ENCODE measurements at places on chromosomes 7 and 10.

- peak; percentile 20 for DNase-seq
These were observed at the start of gene SEMA3A for GRCh38 chr7:84194484-84195271. Gene SEMA3A (minus strand): TSS chr7:84194789. CDS start chr7:84194586, 203 bp downstream.

DNA sequence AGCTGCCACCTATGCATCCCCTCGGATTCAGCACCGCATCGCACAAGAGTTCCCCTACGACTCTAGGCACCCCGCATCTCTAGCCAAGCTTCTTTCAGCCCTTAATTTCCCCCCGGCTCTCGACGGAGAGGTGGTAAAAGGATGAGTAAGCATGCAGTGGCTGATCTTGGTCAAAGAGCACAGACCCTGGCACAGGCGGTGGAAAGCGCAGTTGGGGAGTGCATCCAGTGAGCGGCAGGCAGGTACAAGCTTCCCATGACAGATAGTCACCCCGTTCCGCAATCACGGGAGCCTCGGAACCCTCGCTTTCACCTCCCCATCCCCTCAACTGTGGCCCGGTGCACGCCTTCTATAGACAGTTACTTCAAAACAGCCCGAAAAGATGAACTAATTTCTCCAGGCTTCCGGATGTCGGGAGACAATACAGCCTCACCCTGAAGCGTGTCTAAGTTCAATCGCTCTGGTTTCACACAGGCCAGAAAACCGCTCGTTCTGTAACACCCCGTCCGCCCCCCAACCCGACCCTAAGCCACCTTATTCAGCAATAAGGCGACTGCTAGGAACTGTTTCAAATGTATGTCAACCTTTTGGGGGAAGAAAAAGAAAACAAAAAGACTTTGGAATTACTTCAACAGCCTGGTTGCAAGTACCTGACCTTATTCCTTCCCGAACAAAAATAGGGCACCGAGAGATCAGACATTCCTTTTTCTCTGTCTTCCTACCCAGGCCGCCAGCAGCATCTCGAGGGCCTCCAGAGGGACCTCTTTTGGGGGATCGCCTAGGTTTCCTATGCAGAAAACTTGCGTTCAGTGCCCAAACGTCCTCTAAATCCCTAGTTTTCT is 1.4 kb downstream of the RHEB start:
- no peak for DNase-seq

GRCh38 chr7:94087664-94088352 is 83.7 kb upstream of the BET1 start:
- DNase-seq: peak; percentile 39

GRCh38 chr7:129607471-129608120 is 3.9 kb upstream of the NRF1 start:
- DNase-seq: peak; percentile 27

DNA sequence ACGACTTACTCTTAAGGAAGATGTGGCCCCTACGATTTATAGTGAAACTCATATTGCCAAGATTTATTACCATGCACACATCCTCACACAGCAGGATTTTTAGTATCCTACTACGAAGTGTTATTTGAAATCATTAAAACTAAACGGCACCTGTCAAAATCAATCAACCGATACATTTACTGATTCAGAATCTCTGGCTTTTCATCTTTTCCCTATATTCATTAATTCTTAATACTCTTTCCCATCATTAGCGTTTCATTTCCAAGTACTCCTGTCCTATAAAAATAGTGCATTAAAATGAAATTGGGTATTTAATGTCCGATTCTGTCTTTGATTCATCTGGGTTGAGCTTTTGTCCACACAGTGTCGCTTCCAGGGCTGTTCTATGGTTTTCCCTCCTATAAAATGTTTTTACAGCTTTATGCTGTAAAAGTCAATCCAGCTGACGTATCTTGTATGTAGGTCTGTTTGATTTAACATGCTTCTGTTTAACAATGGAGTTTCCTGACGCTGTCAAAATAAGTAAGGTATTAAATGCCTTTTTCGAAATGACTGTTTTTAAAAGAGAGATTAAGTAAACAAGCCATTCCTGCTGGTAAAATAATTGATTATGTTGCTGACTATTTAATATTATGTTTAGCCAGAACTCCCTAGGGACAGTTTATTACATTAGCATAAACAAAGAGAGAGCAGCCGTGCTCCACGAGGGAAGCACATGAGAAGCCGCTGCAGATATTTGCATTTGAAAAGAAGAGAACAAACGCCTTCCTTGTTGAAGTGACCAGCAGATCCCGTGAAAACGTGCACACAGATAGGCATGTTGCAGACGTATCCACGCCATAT is 22.3 kb upstream of the SFMBT2 start:
- peak; percentile 29 for DNase-seq

Data from glutamatergic neuron (in vitro differentiated cells).